ENCODE measurements at places on chromosomes 2 and 18. TPM values are rescaled to one million over a fixed set of nuclear protein-coding genes. Genes with fewer than 3 reads are reported as not detected.

Gene TNFAIP6
- 32.4 TPM for total RNA-seq

Gene CNTNAP5
- not detected for total RNA-seq

Gene TANC1
- total RNA-seq: 26.8 TPM

Gene PLCD4
- total RNA-seq: 11.8 TPM

Gene TEKT4
- total RNA-seq: not detected

Gene TMEM247
- total RNA-seq: not detected

Gene UGT1A10
- total RNA-seq: not detected
